ENCODE measurements at places on chromosomes 2 and 18.
A peak's percentile ranks its signal among the peaks of the same experiment; 100 is the strongest.

DNA sequence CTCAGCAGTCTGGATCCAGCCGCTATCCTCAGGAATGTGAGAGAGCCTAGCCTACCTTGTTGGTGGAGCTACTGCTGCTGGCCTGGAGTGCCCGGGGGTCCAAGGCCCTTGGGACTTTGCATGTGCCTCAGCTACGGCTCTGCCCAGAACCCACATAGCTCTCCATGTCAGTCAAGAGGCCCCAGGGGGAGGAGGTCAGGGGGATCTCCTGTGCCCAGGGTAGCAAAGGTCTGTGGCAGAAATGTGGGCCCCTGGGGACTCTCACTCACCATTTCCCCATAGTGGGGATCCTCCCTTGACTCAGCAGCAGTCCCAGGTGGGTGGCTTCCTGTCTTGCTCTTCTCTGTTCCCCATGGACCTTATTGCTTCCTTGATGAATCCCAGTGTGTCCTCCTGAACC, 342.7 kb upstream of the CHAC2 start:
- DNase-seq: no peak

DNA sequence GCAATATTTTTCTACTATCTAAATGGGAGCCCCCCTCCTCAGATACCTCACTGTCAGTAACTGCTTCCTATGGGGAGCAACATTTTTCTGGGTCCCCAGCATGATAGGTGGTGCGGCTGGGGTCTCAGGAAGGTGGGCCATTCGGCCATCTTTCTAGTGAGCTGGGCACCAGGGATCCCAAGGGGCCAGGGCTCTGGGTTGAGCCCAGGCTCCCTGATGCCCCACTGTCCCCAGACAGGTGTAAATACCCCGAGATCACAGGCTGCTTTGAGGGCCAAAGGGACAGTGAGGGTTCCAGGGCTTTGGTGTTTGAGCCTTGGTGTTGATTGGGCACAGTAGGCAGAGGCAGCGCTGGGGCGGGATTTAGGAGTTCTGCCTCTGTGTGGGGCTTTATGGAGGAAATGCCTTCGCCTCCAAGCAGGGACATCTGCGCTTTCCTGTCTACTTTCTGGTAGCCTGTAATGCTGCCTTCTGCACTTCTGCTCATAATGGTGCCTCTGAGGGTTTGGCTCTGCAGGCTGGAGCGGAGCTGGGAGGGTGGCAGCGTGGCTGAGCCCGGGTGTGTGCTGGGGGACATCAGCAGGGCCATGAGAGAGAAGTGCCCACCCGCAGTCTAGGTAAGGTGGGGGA, 5.3 kb downstream of the ITM2C start:
- no peak for DNase-seq

- DNase-seq: no peak
Measured at GRCh38 chr2:128376241-128377041, 57.8 kb upstream of the HS6ST1 start.

DNA sequence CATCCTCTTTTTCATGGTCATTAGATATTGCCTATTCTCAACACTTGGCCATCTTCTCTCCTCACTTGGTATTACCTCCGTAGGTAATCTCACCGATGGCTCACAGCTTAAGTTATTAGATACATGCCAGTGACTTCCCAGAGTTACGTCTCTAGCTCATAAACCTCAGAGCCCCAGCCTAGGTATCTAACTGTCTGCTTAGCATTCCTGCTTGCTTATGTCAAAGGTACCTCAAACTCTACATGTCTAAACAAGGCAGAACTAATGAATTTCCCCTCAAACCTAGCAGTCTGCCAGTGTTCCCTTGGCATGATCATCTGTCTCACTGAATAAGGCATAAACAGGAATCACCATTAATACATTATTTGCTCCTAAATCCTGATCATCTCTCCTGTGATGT, 27.7 kb upstream of the ZNF638 start:
- DNase-seq: no peak

DNA sequence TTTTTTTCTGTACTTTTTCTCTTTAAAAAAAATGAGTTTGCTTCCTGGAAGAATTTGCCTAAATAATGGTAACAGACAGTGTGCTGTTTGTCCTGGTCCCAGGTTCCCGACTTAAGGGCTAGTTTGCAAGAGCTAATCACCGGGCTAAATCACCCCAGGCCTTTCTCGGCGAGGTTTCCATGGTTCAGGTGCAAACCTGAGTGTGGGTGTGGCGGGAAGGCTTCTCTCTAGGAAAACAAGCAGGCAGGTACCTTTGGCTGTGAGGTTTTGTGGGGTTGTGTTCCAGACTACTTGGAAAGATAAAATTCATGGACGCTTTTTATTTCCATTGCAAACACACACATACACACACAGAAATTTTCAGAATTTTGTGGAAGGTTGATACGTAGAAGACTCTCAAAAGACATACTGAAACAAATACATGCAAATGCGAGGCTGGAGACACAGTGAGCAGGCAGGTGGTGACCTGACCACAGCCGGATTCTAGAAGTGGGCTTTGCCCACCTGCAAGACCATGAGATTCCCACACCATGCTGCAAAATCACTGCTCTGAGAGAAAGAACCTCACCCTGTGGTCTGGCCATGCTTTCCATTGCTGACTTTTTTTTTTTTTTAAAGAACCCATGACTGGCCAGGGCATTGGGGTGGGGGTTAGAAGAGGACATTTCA, 815 bp downstream of the CNDP1 start:
- DNase-seq: no peak

- no peak for DNase-seq
Measured at GRCh38 chr2:74249406-74250122, 51.1 kb downstream of the MTHFD2 start.

DNA sequence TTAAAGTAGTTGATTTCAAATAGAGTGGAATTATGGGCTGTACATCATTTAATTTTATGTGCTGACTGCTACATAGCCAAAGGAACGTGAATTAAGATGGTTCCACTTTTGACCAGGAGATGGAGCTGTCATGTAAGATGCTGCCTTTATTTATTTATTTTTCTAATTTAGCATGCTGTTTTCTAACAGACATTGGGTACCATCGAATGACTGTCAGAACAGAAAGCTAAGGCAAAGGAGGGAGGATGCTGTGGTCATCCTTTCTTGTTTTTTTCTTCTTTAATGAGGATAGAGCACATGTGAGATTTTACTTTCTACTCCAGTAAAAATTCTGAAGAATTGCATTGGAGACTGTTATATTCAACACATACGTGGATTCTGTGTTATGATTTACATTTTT, at the start of gene SCN2A:
Gene SCN2A, plus strand, starts transcription at position 185 of the 400 bp plus-strand sequence. CDS start 56,410 bp downstream, outside the sequence.
- peak; percentile 15 for DNase-seq

DNA sequence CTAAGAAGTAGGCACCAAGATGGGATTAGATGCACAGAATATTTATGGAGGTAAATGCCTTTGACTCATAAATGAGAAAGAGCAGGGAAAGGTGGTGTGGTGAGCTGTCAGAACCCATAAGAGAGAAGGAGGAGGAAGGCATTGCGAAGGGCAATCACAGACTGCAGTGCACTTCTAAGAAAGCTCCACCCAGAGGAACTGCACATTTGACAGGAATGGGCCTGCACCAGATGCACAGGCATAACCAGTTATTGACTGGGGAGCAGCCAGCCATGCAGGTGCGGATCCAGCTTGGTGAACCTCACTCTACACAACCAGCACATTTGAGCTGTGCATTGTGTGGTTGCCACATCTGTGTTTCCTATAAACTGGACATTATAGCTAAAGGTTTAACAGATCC, 62.2 kb upstream of the L3MBTL4 start:
- DNase-seq: no peak

- no peak for DNase-seq
Measured at GRCh38 chr2:67571785-67572718, 174.9 kb downstream of the ETAA1 start.

DNA sequence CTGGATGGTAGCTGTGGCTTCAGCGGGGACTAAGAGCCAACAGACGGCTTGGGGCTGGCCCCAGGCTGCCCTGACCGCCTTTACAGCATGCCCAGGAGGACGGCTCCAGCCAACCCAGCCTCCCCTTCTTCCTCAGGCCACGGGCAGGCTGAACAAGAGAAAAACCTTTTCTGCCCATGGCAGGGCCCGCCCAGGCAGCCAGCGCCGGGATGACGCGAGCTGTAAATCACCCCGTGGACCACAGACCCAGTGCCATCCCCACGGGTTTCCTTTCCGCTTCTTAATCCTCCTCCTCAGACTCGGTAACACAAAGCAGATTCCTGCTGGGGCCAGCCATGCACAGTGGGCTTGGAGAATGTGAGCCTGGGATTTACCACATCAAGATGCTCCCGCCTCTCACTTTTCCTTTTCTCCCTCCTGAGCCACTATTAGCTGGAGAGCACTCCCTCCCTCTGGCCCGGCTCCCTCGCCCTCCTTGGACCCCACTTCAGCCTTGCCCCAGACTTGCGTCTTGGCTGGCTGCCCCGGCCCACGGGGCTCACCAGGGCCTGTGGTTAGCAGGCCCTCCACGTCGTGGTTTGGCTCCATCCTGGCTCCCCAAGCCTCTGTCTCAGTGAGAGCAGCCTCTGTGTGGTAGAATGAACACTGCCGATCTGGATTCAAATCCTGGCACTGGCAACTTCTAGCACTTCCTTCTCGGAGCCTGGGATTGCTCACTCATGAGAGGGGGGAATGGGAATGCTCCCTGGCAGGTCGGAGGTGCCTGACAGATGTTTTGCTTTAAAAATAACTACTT, 31.4 kb downstream of the ATOH8 start:
- no peak for DNase-seq

GRCh38 chr2:144424559-144425240, 95.2 kb downstream of the ZEB2 start:
- DNase-seq: no peak

DNA sequence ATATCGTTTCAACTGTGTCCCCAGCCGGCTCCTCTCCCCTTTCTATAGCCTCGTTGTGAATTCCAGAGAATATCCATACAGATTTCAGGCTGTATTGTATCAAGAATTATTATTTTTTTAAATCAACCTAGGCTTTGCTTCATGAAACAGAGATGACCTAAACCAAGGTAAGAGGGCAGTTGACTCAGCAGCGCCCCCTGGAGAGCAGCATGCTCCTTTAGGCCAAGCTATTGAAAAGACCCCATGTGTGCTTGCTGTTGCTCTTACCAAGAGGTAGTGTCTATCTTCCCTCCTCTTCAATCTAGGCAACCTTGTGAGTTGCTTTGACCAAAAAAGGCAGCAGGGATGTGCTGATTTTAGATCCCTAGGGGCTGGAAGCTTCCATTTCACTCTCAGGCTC, 426.7 kb upstream of the SMIM21 start:
- no peak for DNase-seq

DNA sequence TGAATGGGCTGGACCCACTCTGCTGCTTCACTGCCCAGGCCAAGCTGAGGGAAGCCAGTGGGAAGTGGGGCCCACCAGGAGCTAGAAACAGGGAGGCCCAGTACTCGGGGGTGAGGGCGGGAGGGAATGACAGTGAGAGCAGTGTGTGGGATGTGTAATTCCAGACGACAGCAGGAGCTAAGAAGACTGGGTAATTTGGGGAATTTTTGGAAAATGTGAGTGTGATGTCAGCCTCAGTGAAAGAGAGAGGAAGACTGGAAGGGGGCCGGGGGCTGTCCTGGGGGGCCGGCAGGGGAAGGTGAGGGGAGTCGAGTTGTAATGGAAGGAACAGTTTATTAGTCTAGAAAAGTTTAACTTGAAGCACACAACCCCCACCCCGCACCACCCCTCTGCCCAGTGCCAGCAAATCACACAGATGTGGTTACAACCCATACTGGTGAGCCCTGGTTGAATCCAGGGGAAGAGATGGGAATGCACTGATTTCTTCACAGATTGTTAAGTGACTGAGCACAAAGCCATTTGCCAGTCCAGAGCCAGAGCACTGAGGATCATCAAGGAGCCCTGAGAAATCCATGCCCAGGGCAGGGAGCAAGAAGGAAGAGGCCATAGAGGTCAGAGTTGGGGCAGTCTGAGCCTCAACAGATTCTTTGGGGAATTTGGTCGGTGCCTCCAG, 76.7 kb upstream of the PKDCC start:
- no peak for DNase-seq

DNA sequence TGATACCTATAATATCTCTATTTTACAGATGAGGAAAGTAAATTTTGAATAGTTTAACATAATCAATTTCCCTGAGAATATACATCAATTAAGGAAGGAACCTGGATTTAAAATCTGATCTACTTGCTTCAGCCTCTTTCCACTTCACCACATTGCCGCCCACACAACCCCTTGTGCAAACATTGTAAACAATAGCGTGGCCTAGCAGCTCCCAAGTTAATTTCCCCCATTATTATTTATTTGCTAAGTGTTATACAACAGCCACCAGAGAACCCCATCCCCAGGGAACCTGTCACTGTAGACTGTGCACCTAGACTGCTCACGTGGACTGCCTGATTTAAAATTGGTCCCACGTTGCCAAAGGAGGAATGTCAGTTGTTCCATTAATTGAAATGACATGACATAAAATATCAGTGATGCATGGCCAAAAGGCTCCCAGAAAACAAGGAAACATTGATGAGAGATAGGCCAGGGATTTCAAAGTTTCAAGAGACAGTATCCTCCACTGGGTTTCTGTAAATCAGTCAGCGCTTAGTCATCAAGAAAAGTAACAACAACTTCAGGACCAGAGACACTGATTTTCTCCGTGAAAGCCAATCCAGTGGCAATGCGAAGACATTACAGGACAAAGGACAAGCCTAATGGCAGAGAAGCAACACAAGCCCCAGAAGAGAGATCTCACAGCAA, 41.3 kb downstream of the SCG2 start:
- DNase-seq: no peak

DNA sequence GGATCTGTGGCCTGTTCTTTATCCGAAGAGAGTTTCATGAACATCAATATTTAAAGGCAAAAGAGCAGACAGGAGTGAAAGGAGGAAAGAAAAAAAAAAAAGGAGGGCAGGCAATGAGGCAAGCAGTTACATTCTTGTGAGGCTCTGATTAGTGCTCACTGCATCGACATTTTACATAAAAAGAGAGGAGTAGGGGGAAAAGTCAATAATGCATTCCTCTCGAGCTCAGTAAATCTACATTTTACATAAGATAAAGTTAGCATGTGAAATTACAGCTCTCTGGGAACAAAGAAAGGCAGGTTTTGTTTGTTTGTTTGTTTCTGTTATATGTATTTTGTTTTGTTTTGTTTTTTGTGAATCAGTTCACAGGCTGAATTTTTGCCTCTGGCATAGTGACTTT, 187.1 kb upstream of the ARL4C start:
- no peak for DNase-seq

DNA sequence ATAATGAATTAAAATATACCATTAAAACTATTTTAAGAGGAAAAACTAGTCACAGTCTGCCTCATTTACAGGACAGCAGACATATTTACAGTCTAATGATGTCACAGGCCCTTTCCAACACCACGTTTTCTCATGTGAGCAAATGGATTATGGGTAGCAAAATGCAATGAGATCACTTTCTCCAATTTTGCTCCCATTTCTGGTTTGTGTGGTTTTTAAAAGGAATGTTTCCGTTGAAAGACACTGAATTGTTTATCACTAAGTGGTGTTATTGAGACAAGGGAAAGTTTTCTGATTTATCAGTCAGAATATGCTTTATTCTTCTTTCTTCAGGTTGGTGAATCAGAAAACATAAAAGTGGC, 11.4 kb upstream of the NR4A2 start:
- DNase-seq: no peak

All from NCI-H187 (cell line).